Chondrocyte (in vitro differentiated cells): ENCODE measurements at places on chromosomes 4 and X. TPM values are rescaled to one million over a fixed set of nuclear protein-coding genes. Genes with fewer than 3 reads are reported as not detected.

- no peak for DNase-seq
- no peaks in the 10 kb centered on the region for H3K4me1 ChIP-seq
- H3K4me3 ChIP-seq, result no peak overlapping the region
- no peaks in the 10 kb centered on the region for H3K36me3 ChIP-seq
- H3K27me3 ChIP-seq, result peaks cover 11% of the 10 kb centered on the region
These were observed 1526.2 kb upstream of the IGFBP7 start for GRCh38 chr4:58636381-58636780.

GRCh38 chr4:173243917-173244658, 75.5 kb downstream of the GALNT7 start:
- H3K27ac ChIP-seq, result no peak overlapping the region
- peaks cover 2% of the 10 kb centered on the region for H3K27me3 ChIP-seq
- H3K4me1 ChIP-seq, result peaks cover 11% of the 10 kb centered on the region

GRCh38 chr4:177313263-177313662, 3.6 kb downstream of the NEIL3 start:
- no peaks in the 10 kb centered on the region for H3K36me3 ChIP-seq
- no peak overlapping the region for H3K27ac ChIP-seq
- peaks cover 15% of the 10 kb centered on the region for H3K4me1 ChIP-seq
- no peaks in the 10 kb centered on the region for H3K27me3 ChIP-seq
- H3K4me3 ChIP-seq, result no peak overlapping the region

Gene GPR50
- total RNA-seq, result not detected in 3 replicates

- H3K27me3 ChIP-seq, result peaks cover 2% of the 10 kb centered on the region
- DNase-seq, result no peak
- H3K27ac ChIP-seq, result no peak overlapping the region
- H3K4me1 ChIP-seq, result no peaks in the 10 kb centered on the region
These were observed 18.9 kb downstream of the CNGA2 start for GRCh38 chrX:151753313-151754046.

DNA sequence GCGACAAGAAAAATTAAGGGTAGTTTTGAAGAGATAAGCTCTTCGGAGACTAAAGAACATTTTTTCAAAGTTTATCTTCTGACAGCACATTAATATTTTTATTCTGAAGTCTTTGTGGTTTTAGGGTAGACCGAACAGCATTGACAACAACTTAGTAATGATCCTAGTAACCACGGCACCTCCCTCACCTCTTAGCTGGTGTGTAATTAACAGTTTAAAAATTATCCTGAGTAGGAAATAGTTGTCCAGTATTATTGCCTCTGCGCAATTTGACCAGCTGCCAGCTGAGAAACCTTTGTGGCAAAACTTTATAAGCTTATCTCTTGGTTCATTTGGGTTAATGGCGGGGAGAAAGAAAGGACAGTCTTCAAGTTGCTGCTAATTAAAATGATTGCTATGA, 213.6 kb downstream of the CBLL2 start:
- peaks cover 14% of the 10 kb centered on the region for H3K4me1 ChIP-seq
- no peak for DNase-seq
- H3K4me3 ChIP-seq, result no peak overlapping the region
- no peak overlapping the region for H3K27ac ChIP-seq

Gene AVPR2
- total RNA-seq, result not detected in 3 replicates

Gene CHRDL1
- total RNA-seq, result 0.51 to 1.2 TPM (median 1.2 TPM) in 3 replicates

- no peak overlapping the region for H3K4me3 ChIP-seq
- no peaks in the 10 kb centered on the region for H3K36me3 ChIP-seq
- H3K4me1 ChIP-seq, result no peaks in the 10 kb centered on the region
- H3K27me3 ChIP-seq, result no peaks in the 10 kb centered on the region
- no peak overlapping the region for H3K27ac ChIP-seq
These were observed 193.0 kb downstream of the MGST2 start for GRCh38 chr4:139858436-139859205.

DNA sequence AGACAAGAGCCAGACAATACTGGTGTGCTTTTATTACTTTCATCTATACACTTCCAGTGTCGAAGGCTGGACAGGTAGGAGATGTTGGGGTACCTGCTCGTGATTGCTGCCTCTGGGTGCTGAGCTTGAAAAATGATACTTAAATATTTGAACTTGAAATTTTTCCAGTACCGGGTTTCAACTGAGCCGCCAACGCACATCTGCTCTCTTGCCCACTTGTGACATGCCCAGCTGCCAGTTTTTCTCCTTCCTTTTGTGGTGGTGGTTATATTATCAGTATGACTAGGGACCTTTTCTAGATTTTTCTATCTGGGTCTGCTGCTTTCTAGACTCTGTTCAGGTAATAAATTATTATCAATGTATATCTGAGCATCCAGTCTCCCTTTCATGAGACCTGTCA, 3.4 kb downstream of the OGT start:
- no peaks in the 10 kb centered on the region for H3K27me3 ChIP-seq
- peak overlapping the region; percentile 86 for H3K27ac ChIP-seq
- H3K4me1 ChIP-seq, result peaks cover 44% of the 10 kb centered on the region
- no peak for DNase-seq
- peak overlapping the region; percentile 64 for H3K4me3 ChIP-seq

GRCh38 chr4:99483636-99484035, 27.2 kb upstream of the C4orf17 start:
- DNase-seq, result no peak
- no peak overlapping the region for H3K27ac ChIP-seq
- peaks cover 15% of the 10 kb centered on the region for H3K27me3 ChIP-seq
- peaks cover 5% of the 10 kb centered on the region for H3K36me3 ChIP-seq
- H3K4me1 ChIP-seq, result no peaks in the 10 kb centered on the region

DNA sequence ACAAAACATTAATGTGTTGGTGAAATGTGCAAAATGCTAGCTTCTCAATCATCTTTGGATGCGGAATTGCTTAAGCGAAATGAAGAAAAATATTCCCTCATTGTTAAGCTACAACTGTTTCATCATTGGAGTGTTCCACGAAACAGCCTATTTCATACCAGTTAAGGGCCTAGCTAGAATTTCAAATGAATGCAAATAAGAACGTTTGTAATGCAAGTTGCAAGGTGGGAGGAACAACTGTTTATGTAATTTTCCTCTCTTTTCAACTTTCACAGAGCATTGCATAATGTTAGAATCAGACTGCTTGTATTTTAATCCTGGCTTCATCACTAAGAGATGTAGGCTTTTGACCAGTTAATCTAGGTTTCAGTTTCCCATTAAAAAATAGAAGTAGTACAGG, 480.1 kb downstream of the IL1RAPL1 start:
- H3K4me1 ChIP-seq, result no peaks in the 10 kb centered on the region
- H3K36me3 ChIP-seq, result no peaks in the 10 kb centered on the region
- no peak overlapping the region for H3K4me3 ChIP-seq
- H3K27me3 ChIP-seq, result no peaks in the 10 kb centered on the region
- H3K27ac ChIP-seq, result no peak overlapping the region
- DNase-seq, result no peak

DNA sequence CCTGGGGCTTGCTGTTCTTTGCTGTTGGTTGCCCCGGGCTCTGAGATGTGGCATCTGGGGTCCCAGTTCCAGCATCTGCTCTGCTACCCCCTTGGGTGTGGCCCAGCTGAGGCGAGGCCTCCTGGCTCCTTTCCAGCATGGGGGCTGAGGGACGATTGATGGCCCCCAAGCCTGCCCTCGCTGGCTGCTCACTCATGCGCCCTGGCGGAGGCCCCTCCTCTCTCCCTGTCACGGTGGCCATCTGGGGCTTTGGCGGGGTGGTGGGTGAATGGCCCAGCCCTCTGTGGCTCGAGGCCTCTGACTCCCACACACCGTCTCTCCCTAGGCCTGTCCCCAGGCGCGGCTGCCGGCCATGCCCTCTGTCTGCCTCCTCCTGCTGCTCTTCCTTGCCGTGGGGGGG, 1.8 kb downstream of the PLXNA3 start:
- peak overlapping the region; percentile 27 for H3K27ac ChIP-seq
- peak overlapping the region; percentile 80 for H3K4me3 ChIP-seq
- no peak for DNase-seq
- H3K4me1 ChIP-seq, result peaks cover 23% of the 10 kb centered on the region
- H3K27me3 ChIP-seq, result no peaks in the 10 kb centered on the region
- H3K36me3 ChIP-seq, result peaks cover 11% of the 10 kb centered on the region

DNA sequence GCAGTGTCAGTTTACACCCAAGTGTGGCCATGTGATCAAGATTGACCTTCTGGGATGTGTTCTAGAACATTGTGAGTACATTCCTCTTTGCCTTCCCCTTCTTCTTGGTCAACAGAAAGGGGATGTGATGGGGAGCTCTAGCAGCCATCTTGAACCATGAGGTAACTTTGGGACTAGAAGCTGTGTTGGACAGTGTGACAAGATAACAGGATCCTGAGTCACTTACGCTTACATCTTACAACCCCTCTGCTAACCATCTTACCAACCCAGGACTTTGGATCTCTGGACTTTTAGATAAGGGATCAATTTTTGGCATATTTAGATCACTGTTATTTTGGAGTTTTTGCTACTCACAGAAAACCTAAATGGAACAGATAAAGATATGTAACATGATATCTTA, 625.6 kb downstream of the BCOR start:
- no peak overlapping the region for H3K4me3 ChIP-seq
- H3K4me1 ChIP-seq, result peaks cover 5% of the 10 kb centered on the region
- H3K27me3 ChIP-seq, result no peaks in the 10 kb centered on the region
- DNase-seq, result no peak

Gene CACNA1F
- total RNA-seq, result not detected in 3 replicates

- H3K4me3 ChIP-seq, result no peak overlapping the region
- peaks cover 57% of the 10 kb centered on the region for H3K4me1 ChIP-seq
- H3K36me3 ChIP-seq, result peaks cover 3% of the 10 kb centered on the region
- no peak overlapping the region for H3K27ac ChIP-seq
- no peaks in the 10 kb centered on the region for H3K27me3 ChIP-seq
These were observed 324.8 kb upstream of the INTU start for GRCh38 chr4:127307996-127308395.

- H3K36me3 ChIP-seq, result no peaks in the 10 kb centered on the region
- H3K27me3 ChIP-seq, result no peaks in the 10 kb centered on the region
- no peak overlapping the region for H3K4me3 ChIP-seq
- DNase-seq, result no peak
- H3K4me1 ChIP-seq, result peaks cover 9% of the 10 kb centered on the region
- no peak overlapping the region for H3K27ac ChIP-seq
These were observed 660.6 kb upstream of the TENM3 start for GRCh38 chr4:181582595-181582994.

DNA sequence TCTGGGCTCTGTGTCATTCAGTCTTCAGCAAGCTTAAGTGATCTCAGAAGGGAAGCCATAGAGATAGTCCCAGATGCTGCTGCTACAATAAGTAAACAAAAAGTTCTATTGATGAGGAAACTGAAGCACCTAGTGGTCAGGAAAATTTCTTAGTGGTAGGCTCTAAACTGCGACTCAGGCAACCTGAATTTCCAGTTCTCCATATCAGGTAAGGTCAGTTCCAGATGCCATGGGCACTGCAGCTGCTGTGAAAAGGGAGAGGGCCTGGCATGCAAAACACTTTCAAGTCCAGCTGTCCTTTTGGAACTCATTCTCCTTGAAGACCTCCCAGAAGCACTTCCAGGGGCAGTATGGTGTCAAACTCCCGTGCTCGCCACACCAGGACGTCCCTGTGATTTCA, 46.2 kb downstream of the REELD1 start:
- H3K4me3 ChIP-seq, result no peak overlapping the region
- H3K27me3 ChIP-seq, result no peaks in the 10 kb centered on the region
- peaks cover 14% of the 10 kb centered on the region for H3K4me1 ChIP-seq

DNA sequence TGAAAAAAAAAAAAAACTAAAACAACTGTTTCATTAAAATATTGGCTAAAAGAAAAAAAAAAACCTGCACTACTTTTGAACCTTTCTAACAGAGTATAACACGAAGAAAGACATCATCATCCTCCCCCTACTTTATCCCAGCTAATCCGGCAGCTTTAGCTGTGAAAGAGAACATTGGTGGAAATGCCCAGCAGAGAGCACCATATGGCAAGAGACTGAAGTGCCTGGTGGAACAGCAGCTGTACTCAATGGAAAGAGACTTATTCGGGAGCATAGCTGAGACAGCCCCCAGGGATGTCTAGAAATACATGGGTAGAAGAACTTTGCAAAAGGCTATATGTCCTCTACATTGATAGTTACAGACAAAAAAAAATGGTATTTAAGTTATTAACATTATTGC, 30.3 kb downstream of the STPG2 start:
- no peak overlapping the region for H3K27ac ChIP-seq
- peaks cover 8% of the 10 kb centered on the region for H3K4me1 ChIP-seq
- H3K36me3 ChIP-seq, result peaks cover 4% of the 10 kb centered on the region
- no peak for DNase-seq
- no peak overlapping the region for H3K4me3 ChIP-seq
- peaks cover 8% of the 10 kb centered on the region for H3K27me3 ChIP-seq

Gene HS6ST2
- 1.9 to 6.6 TPM (median 2.2 TPM) in 3 replicates for total RNA-seq

- no peak for DNase-seq
- no peak overlapping the region for H3K4me3 ChIP-seq
- peaks cover 35% of the 10 kb centered on the region for H3K4me1 ChIP-seq
These were observed 365.0 kb downstream of the PPP3CA start for GRCh38 chr4:100982345-100982744.

DNA sequence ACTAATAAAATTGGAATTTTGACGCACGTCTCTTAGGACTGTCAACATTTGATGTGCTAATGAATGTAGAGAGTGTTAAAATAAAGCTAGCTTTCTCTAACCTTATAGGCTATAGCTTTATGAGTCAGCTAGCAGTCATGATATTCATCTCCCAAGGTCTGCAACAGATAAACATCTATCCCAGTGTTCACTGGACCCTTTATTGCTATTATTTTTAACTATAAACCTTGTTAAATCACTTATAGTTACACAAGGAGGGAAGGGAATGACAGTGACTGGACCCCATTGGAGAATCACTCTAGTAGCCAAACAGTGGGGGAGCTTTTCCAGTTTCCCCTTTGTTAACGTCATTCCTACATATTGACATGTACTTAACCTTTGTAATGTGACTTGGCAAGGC, 67.9 kb upstream of the SHISA3 start:
- H3K4me1 ChIP-seq, result peaks cover 4% of the 10 kb centered on the region
- DNase-seq, result no peak
- H3K27me3 ChIP-seq, result no peaks in the 10 kb centered on the region
- no peak overlapping the region for H3K4me3 ChIP-seq
- no peak overlapping the region for H3K27ac ChIP-seq
- H3K36me3 ChIP-seq, result no peaks in the 10 kb centered on the region

DNA sequence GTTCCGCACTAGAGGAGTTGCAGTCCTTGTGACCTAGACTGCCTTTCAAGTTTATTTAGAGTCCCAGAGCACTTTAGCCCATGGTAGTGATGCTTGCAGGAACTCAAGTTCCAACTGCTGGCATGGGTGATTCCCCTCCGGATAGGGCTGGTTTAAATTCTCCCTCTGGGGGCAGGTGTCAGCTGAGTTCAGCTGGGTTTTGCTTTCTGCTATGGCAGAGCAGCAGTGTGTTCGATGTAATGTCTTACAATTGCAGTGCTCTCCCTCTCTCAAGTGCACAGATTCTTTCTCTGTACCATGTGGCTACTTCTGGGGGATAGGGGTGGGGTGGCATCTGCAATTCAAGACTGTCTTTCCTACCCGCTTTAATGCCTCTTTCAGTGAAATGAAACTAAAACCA, 164.8 kb upstream of the ZIC3 start:
- no peak overlapping the region for H3K27ac ChIP-seq
- no peaks in the 10 kb centered on the region for H3K27me3 ChIP-seq
- no peaks in the 10 kb centered on the region for H3K4me1 ChIP-seq
- no peaks in the 10 kb centered on the region for H3K36me3 ChIP-seq
- H3K4me3 ChIP-seq, result no peak overlapping the region
- no peak for DNase-seq

Gene CFI
- not detected in 3 replicates for total RNA-seq

Gene STARD8
- 0.31 to 0.49 TPM (median 0.37 TPM) in 3 replicates for total RNA-seq
